ENCODE measurements at places on chromosomes 3 and 15. TPM values are rescaled to one million over a fixed set of nuclear protein-coding genes. Genes with fewer than 3 reads are reported as not detected.

The TEX55 gene
- not detected for total RNA-seq

The MESP2 gene
- total RNA-seq: not detected

The MFGE8 gene
- total RNA-seq: 46.2 TPM

DNA sequence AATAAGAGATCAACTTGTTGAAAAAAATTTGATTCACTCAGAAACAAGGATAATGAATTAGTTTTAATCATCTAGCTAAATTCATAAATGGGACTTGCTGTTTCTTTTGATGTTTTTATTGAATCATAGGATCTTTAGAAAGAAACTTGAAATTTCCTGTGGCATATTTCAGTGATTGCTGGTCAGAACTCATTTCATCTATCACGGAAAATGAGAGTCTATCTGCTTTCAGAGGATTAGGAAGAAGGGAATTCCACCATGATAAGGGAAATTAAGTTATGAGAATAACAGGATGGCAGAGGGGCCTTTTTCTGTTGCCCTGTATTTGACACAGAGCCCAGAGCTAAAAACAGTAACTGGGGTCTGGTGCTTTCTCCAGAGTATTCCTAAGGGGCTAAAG lies 44.9 kb upstream of the CCNL1 start:
- H3K27ac ChIP-seq: no peak overlapping the region
- no peak overlapping the region for H3K4me3 ChIP-seq
- no peaks in the 10 kb centered on the region for H3K27me3 ChIP-seq
- no peaks in the 10 kb centered on the region for H3K36me3 ChIP-seq
- H3K4me1 ChIP-seq: no peaks in the 10 kb centered on the region

- H3K36me3 ChIP-seq: peaks cover 4% of the 10 kb centered on the region
- H3K4me3 ChIP-seq: no peak overlapping the region
- no peaks in the 10 kb centered on the region for H3K4me1 ChIP-seq
- no peak for DNase-seq
- H3K27ac ChIP-seq: no peak overlapping the region
- no peaks in the 10 kb centered on the region for H3K27me3 ChIP-seq
These were observed 56.0 kb upstream of the MME start for GRCh38 chr3:155024006-155024638.

All from natural killer cell treated with Interleukin-12 subunit alpha and Interleukin-12 subunit beta and Interleukin-15 and Interleukin-18, amount 100 ng/mL, for 72 hours (primary cell).